Effector memory CD4-positive, alpha-beta T cell (primary cell): ENCODE measurements at places on chromosomes 3 and 15.

DNA sequence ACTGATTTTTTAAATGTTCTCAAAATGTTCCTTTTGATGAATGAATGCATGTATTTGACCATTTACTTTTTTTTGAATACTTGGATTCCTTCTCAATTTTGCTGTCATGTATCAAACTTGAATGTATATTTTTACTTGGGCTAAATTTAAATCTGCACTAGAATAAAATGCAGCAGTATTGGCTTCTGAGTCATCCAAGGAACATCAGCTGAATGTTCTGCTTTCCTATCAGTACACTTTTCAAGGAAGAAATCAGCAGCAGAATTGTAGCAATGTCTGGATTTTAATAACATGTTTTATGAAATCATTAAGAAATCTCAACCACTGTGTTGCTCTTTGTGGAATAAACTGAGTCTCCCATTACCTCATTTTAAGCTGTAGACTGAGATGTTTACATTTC lies 57.0 kb upstream of the COL6A6 start:
- H3K27me3 ChIP-seq: no peaks in the 10 kb centered on the region
- no peaks in the 10 kb centered on the region for H3K4me1 ChIP-seq
- H3K27ac ChIP-seq: no peak overlapping the region
- H3K4me3 ChIP-seq: no peak overlapping the region

DNA sequence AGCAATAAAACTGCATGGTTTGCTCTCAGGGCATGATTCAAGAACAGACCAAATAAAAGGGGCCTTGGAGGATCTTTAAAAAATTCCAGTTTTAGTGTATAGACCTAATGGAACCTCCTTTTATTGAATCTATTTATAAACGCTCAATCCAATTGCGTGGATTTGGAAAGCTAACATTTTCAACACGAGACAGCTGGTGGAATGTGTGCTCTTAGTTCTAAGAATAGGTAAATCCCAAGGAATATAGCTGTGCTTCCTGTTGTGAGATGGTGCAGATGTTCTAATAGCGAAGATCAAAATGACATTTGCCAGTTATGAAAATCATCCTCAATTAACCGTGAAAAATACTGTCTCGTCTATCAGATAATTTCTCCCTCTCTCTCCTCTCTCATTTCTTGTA lies 192.5 kb downstream of the ATP10A start:
- no peaks in the 10 kb centered on the region for H3K27me3 ChIP-seq
- DNase-seq: no peak
- no peaks in the 10 kb centered on the region for H3K4me1 ChIP-seq
- H3K36me3 ChIP-seq: no peaks in the 10 kb centered on the region

- H3K4me1 ChIP-seq: no peaks in the 10 kb centered on the region
- no peaks in the 10 kb centered on the region for H3K36me3 ChIP-seq
- H3K27me3 ChIP-seq: no peaks in the 10 kb centered on the region
- DNase-seq: no peak
Measured at GRCh38 chr15:29873264-29873663, 51.0 kb upstream of the TJP1 start.

DNA sequence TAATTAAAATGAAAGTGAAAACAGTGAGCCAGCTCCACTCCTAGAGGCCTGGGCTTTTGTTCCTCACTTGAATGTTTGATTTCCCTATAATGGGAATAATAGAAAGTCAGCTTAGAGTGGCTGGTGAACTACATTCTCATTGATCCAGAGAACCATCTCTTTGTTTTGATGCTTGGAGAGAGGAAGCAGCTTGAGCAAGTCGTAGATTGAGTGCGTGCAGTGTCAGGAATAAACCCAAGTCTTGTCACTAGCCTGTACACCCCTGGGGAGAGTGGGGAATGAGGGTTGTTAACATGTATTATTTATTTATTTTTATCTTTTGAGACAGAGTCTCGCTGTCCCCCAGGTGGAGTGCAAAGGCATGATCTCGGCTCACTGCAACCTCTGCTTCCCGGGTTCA lies 885 bp upstream of the LSG1 start:
- peak overlapping the region; percentile 84 for H3K4me3 ChIP-seq
- peak overlapping the region; percentile 93 for H3K27ac ChIP-seq
- peaks cover 10% of the 10 kb centered on the region for H3K4me1 ChIP-seq
- peaks cover 3% of the 10 kb centered on the region for H3K27me3 ChIP-seq

DNA sequence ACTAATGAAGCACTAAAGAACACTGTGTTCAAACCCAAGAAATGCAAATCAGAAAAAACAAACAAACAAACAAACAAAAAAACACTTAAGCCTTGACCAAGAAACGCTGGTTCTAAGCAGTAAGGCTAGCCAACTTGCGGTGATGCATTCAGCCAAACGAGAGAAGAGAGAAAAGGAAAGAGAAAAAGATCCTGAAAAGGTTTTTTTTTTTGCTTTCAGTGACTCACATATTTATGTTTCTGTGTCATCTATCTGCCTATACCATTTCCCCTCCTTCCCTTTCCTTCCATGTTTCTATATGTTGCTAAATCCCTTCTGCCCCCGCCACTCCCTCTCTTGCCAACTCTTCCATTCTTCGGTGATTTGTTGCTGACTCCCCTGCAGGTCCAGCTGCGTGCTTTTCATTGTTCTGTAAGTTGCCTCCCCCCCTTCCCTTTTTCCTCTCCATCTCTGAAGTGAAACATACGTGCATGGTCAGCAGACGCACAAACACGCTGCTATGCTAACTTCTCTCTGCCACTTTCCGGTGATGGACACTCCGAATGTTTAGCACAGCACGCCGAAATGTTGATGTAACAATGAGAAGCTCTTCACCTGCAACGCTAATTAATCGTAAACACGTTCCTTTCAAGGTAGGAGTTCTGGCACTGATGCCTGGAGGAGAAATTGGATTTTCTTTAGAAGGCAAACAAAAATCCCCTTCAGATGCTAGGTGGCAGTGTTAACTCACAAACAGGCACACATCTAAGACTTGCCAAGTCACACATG lies 154.4 kb downstream of the TUSC7 start:
- no peaks in the 10 kb centered on the region for H3K4me1 ChIP-seq
- H3K27ac ChIP-seq: no peak overlapping the region
- no peak overlapping the region for H3K4me3 ChIP-seq
- H3K36me3 ChIP-seq: no peaks in the 10 kb centered on the region
- H3K27me3 ChIP-seq: no peaks in the 10 kb centered on the region

- H3K36me3 ChIP-seq: no peaks in the 10 kb centered on the region
- no peak overlapping the region for H3K4me3 ChIP-seq
- no peak overlapping the region for H3K27ac ChIP-seq
- H3K4me1 ChIP-seq: peaks cover 18% of the 10 kb centered on the region
- H3K27me3 ChIP-seq: peaks cover 2% of the 10 kb centered on the region
- DNase-seq: no peak
Measured at GRCh38 chr3:194401868-194402329, 2.8 kb upstream of the GP5 start.

DNA sequence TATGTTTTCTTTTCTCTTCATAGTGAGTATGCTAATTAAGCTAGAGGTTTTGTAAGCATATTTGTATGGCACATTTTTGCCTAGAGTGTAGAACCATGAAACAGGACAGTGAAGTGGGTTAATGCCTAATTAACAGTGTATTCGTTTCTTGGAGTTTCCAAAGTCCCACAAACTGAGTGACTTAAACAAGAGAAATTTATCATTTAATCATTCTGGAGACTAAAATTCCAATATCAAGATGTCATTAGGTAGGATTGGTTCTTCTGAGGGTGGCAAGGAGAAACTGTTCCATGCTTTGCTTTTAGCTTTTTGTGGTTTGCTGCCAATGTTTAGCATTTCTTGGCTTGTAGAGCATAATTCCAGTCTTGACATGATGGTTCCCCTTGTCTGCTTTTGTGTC lies 734.2 kb downstream of the NAALADL2 start:
- no peaks in the 10 kb centered on the region for H3K4me1 ChIP-seq
- no peak overlapping the region for H3K4me3 ChIP-seq
- DNase-seq: no peak
- H3K27ac ChIP-seq: no peak overlapping the region

- no peak for DNase-seq
- H3K4me3 ChIP-seq: no peak overlapping the region
- H3K27me3 ChIP-seq: no peaks in the 10 kb centered on the region
- no peaks in the 10 kb centered on the region for H3K36me3 ChIP-seq
Measured at GRCh38 chr3:88991496-88991895, 115.9 kb upstream of the EPHA3 start.

DNA sequence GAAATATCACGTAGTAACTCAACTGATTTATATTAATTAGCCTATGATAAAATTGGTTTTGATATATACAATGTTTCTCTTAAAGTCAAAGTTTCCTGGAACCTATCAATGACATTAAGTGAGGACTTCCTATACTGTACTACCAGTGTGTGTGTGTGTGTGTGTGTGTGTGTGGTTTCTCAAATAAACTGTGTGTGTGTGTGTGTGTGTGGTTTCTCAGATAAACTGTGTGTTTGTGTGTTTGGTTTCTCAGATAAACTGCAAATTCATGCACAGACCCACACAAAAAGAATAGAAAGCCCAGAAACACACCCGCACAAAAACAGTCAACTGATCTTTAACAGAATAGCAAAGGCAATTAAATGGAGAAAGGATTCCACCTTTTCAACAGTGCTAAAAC lies 14.5 kb upstream of the WDR5B start:
- DNase-seq: no peak
- no peaks in the 10 kb centered on the region for H3K4me1 ChIP-seq
- no peak overlapping the region for H3K27ac ChIP-seq

GRCh38 chr15:65275104-65275727 lies 11.5 kb downstream of the PARP16 start:
- DNase-seq: no peak
- H3K4me1 ChIP-seq: no peaks in the 10 kb centered on the region
- no peak overlapping the region for H3K27ac ChIP-seq

- no peak overlapping the region for H3K4me3 ChIP-seq
- H3K36me3 ChIP-seq: no peaks in the 10 kb centered on the region
- no peak overlapping the region for H3K27ac ChIP-seq
- H3K27me3 ChIP-seq: no peaks in the 10 kb centered on the region
- DNase-seq: no peak
Measured at GRCh38 chr15:75695220-75695619, 17.4 kb downstream of the CSPG4 start.

DNA sequence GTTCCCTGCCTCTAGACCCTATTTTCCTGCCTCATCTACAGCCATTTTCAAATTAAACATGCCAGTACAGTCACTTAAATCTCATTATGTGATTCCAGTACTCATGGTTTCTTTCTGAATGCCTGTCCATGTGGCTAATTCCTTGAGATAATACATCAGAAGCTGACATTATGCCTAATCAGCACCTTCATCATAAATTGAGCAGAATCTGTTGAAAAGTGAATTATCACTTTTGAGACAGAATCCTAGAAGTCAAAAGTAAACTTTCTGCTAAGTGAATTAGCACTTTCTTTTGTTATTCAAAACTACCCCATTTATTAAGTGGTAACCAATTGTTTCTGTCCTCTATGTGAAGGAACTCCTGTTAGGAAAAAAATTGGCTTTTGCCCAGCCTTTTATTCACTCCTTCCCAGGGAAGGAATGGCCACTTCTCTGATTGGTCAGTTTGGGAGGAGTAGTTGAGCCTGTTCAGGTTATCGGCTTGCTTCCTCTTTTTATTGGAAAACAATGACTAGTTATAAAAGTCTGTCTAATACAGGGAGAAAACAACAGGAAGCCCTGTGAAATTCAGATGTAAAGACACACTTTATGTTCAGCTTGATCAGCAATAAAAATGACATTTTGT lies 40.5 kb downstream of the OSTN start:
- no peaks in the 10 kb centered on the region for H3K4me1 ChIP-seq
- no peaks in the 10 kb centered on the region for H3K27me3 ChIP-seq
- H3K27ac ChIP-seq: no peak overlapping the region
- no peak overlapping the region for H3K4me3 ChIP-seq

DNA sequence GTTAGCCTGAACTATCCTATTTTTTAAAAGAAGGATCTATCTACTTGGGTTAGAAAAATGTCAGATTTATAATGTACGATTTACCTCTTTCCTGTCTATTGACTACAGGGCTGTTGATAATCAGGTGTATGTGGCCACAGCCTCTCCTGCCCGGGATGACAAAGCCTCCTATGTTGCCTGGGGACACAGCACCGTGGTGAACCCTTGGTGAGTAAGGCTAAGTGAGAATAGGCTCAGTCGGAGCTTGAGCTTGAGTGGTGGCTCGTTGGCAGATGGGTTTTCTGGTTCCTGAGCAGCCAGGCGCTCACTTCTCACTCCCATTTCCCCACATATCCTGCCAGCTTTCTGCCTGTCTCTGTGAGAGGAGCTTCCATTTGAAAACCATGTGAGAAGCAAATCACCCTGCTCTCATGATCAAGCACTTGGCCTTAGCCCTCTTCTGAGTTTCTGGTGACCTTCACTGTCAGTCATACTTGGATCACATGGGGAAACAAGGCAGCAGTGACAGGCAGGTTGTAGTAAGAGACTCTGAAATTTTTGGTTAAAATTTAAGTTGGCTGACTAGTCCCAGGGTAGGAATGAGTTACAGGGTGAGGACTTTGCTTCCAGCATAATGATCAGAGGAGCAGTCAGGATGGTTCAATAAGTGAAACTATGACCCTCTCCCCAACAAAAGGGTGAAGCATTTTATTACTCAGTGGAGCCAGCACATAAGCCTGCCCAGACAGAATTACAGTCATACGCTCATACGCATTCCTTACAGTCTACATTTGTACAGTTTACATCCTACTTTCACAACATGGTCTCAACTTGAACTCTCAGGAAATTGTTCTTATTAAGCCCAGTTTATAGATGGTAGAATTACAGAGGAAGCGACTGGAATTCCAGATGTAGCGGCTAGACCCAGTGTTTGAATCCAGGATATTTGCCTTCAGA lies 18.0 kb downstream of the NIT2 start:
- no peak overlapping the region for H3K27ac ChIP-seq

DNA sequence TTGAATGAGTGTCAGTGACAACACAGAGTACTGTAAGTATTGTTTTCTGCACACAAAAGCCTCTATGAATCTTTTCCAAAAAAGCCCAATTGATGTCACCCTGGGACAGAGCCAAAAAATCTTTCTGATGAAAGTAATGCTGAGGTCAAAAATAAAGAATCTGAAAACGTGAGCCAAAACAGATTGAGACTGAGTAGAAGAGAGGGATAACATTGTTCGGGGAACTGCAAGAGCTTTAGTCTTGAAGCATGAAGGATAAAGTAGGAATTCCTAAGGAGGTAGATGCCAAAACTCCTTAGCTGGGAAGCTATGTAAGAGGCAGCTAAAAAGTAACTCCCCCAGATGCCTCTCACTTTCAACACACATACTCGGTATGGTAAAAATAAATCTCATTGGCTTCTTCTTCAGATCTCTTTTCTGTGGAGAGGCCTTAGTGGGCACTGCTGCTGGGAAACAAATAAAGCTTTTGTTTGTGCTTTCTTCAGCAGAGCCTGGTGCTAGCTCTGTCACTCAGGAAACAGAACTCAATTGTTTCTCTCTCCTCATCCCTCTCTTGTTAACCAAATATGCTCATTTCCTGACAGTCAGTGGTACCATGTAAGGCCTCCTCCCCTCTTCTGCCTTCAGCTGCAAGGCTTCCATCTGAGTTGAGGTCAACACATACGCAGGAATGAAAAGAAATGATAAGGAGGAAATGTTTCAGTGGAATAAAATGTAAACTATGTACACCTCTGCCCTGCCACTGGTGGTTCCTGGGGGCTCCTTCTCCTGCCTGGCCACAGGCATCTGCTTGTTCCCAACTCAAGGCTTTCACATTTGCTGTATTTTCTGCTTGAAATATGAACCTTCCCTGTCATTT lies 58.1 kb downstream of the CD200 start:
- H3K4me3 ChIP-seq: no peak overlapping the region
- no peaks in the 10 kb centered on the region for H3K4me1 ChIP-seq
- DNase-seq: no peak
- H3K36me3 ChIP-seq: no peaks in the 10 kb centered on the region
- no peak overlapping the region for H3K27ac ChIP-seq
- H3K27me3 ChIP-seq: no peaks in the 10 kb centered on the region

- no peak overlapping the region for H3K27ac ChIP-seq
- H3K4me1 ChIP-seq: no peaks in the 10 kb centered on the region
- H3K4me3 ChIP-seq: no peak overlapping the region
- H3K27me3 ChIP-seq: no peaks in the 10 kb centered on the region
- no peaks in the 10 kb centered on the region for H3K36me3 ChIP-seq
Measured at GRCh38 chr15:72968531-72968922, 83.7 kb upstream of the NEO1 start.
